ENCODE measurements at places on chromosomes 1 and 21. TPM values are rescaled to one million over a fixed set of nuclear protein-coding genes. Genes with fewer than 3 reads are reported as not detected.

DNA sequence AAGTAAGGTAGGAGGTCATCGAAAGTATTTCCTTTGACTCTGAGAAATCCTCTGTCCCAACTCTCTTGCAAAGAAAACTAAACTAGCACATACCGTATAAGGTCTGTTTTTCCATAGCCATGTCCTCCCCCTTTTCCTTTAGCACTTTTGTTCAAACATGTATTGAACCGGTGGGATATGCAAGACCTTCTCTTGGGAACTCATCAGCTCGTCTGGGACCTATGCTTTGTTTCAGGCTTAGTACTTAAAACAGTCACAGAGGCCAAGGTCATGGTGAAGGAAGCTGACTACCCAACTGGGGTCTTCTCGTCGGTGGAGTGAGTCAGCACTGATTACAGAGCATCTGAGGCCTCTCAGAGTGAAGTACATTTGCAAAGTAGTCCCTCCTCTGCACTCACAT is 185.0 kb downstream of the ZBTB18 start:
- no peak for DNase-seq

- DNase-seq, result no peak
Observed at GRCh38 chr1:8731162-8731561, 86.3 kb downstream of the RERE start.

DNA sequence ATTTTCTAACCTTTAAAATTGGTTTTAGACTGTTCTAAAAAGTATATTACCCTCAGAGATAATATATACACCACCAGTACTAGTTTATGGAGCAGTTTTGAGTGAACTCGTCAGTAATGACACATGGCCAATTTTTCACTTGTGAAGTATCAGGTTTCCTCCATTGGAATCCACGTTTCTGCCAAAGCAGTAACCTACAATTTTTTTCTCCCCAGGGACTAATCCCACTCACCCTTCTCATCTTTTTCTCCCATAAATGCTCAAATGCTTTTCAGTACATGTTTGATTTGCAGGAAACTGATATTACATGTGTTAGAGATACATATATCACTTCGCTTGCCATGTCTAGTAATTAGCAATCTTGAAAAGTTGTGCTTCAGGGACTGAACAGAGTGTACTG is 94.1 kb downstream of the COL24A1 start:
- DNase-seq, result no peak

- DNase-seq, result no peak
Observed at GRCh38 chr1:203638950-203639349, 12.3 kb downstream of the ATP2B4 start.

- DNase-seq, result no peak
Observed at GRCh38 chr1:53643041-53643880, 95.7 kb downstream of the GLIS1 start.

GRCh38 chr1:88891951-88892340 is 579 bp upstream of the GTF2B start:
- DNase-seq, result no peak

GRCh38 chr1:209364716-209365115 is 218.8 kb upstream of the CAMK1G start:
- DNase-seq, result no peak

DNA sequence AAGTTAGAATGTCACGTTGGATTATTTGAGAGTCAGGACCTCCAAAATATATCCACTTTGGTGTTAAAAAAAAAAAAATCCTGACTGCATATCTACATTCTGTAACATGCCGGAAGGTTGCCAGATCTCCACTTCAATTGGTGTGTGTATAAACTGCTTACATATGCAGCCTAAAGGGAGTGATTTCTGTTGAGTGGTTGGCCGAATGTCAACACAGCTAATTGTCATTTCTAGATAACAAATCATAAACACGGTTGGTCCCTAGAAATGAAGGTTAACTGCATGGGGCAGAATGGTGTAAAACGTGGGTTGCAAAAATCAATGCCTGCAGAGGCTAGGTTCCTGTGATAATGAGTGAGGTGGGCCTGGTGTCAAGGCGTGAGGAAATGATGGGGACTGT is 15.0 kb upstream of the ROR1 start:
- DNase-seq, result no peak

Gene OR2M3
- not detected for total RNA-seq

Gene CFHR5
- not detected for total RNA-seq

GRCh38 chr1:17791055-17791390 is 35.9 kb downstream of the ACTL8 start:
- DNase-seq, result no peak

Gene SERBP1
- 549 TPM for total RNA-seq

All from CD8-positive, alpha-beta memory T cell (primary cell).